ENCODE measurements at places on chromosomes 3 and 15.

- no peak for DNase-seq
Observed at GRCh38 chr15:75112848-75113492, 88.7 kb upstream of the C15orf39 start.

DNA sequence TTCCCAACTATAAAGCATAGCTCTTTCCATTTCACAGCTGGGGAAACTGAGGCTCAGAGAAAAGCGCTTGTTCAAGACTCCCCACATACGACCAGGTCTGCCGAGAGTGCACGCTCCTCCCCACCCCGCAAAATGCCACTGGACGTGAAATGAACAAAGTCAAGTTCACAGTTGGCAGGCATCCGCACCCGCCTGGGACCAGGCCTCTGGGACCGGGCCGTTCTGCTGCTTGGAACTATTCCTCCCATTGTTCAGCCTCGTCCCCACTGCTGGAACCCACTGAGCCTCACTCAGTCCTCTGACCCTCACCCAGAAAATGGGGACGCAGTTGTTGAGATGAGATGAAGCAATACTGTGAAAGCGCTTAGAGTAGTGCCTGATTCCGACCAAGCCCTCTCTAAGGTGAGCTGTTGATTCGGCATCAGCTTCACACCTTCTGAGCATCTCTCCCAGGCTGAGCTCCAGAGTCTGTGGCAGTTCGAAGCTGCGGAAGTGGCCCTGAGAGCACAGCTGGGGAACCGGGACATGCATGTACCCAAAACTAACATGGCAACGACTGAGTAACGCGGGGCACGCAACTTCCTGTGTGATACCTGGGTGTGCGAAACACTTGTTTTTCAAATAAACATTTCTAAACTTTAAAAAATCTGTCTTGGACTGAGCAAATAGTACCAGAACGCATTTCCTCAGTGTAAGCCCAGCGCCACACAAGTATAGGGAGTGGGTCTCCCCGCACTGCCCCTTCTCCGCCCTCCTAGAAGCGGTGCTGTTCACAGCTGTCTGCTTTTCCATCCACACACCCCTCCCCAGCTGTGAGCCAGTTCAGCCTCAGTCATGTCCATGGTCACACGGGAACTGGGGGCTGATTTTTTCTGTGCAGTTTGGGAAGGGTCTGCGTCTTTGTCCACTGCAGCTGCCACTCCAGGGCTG lies 93.4 kb downstream of the CHSY1 start:
- no peak for DNase-seq

- DNase-seq, result no peak
Observed at GRCh38 chr3:197854596-197855343, 63.7 kb downstream of the LRCH3 start.

GRCh38 chr3:27079427-27080257 lies 289.5 kb downstream of the NEK10 start:
- DNase-seq, result no peak

GRCh38 chr3:51024765-51025632 lies 350.3 kb downstream of the DOCK3 start:
- no peak for DNase-seq

DNA sequence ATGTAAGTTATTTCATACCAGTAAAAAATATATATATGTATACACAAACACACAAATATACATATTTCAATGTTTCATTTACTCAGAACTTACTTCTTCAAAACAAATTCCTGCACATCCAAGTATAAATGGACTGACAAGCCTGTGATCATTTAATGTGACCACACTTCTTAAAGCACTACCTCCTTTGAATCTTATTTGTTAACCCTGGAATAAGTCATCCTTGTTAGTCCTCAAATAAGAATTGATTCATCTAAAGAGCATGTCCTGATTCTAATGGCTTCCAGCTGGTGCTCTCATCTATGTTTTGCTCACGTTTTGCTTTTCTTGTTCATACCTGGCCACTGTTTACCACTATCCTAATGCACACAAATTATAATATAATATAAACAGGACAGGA lies 103.9 kb upstream of the UBP1 start:
- no peak for DNase-seq

GRCh38 chr3:147513785-147514184 lies 104.6 kb downstream of the ZIC1 start:
- no peak for DNase-seq

- DNase-seq, result no peak
Observed at GRCh38 chr3:48202632-48203031, 14.4 kb upstream of the CDC25A start.

DNA sequence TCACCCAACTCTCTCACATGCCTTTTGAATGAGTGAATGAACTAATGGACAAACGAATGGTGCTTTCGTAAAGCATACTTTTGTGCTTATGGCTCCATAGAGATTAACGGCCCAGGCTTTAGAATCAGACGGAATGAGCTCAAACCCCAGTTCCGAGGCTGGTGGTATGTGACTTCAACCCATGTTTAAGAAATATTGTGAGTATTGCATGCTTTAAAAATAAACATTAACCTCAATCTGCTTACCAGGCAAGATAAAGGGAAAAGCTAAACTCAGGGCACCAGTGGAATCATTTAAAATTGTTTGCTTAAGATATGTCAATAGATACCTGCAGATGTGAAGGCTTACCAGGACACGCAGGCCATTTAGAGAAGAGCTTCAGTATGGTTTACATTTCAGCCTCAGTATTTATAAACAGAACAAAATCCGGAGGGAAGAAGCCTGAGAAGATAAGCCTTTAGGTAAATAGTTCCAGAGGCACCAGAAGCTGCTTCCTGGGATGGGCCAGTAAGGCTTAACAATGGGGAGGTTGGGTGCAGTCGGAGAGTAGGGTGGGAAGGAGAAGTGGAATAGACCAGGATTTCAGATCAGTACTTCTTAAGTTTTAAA lies 186.4 kb downstream of the ADAMTS9 start:
- no peak for DNase-seq

- no peak for DNase-seq
Observed at GRCh38 chr3:16665282-16665741, 60.1 kb upstream of the DAZL start.

GRCh38 chr15:34275154-34275553 lies 50.3 kb downstream of the EMC4 start:
- no peak for DNase-seq

DNA sequence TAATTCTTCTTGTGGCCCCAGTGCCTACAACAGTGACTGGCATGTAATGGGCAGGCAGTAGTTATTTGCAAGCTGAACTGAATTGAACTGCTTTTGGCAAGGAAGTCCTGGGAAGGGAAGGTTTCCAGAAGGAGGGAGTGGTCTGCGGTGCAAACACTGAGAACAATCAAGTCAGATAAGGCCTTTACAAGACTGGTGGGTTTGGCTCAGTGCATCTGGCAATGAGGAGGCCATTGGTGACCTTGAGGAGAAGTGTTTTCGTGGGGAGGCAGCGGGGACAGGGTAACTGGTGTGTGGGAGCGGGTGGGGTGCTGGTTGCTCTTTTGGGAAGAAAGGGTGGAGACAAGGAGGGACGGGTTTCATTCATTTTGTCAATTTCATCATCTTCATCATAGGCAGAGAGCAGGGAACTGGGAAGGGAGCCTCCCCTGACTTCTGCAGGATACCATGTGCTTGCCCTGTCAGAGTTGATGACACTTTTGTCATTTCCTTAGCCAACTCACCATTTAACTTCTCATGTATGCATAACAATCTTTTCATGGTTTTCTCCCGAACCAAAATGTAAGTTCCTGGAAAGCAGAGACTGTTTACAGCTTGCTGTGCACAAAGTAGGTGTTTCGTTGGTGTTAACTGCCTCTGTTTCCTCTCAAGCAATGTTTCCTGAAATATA lies 8.4 kb upstream of the EHD4 start:
- no peak for DNase-seq

DNA sequence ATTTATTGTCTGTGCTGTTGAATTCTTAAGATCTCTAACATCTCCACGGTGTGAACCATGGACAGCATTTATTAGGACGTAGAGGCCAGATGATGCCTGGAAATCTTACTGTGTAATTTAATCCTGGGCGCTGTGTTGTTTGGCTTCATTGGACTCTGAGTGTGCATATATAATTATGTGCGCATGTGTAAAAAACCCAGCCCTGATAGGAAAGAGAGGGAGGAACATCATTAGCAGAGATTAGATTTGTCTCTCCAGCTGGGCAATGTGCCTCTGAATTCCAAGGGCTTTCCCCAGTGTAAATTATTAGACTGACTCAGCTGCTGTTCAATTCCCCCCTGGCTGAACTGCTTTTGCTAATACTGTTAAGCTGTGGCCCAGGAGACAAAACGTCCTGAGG lies 39.6 kb downstream of the MAP3K13 start:
- DNase-seq, result peak; percentile 90

DNA sequence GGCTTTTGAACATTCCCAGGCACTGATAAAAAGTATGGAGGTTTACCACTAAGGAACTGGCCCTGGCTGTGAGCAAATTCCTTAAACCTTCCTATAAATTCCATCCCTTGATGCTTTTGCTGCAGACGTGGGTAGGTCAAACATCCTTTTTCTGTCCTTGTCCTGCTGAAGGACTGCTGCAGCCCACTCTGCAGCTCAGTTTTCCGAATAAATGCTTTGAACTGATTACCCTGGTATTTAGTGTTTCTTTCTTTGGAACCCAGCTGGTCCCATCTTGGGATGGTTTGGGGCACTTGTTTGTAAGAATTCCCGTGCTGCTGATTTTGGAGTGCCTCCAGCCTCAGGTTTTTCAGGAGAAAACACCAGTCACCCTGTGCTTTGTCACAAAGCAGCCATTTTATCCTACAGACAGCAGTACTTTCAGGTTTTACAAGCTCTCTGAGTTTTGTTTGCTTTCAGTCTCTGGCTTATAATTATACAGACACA lies 815.9 kb downstream of the VGLL3 start:
- no peak for DNase-seq

- DNase-seq, result no peak
Observed at GRCh38 chr3:187648177-187648576, 22.0 kb downstream of the SST start.

- DNase-seq, result no peak
Observed at GRCh38 chr3:153925841-153926514, 195.2 kb upstream of the ARHGEF26 start.

DNA sequence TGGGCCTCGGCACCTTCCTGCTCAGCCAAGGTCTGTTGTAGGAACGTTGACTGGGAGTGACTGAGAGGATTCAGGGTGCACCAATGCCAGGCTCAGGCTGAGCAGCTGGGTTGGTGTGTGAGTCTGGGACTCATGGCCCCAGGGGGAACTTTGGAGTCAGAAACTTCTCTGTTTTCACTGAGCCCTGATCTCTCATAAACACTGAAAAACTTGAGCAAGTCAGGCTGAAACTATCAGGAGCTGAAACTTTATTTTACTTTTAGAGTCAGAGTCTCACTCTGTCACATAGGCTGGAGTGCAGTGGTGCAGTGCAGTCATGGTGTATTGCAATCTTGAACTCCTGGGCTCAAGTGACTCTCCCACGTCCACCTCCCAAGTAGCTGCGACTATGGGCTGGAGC lies 3.0 kb downstream of the TRAK1 start:
- DNase-seq, result no peak

DNA sequence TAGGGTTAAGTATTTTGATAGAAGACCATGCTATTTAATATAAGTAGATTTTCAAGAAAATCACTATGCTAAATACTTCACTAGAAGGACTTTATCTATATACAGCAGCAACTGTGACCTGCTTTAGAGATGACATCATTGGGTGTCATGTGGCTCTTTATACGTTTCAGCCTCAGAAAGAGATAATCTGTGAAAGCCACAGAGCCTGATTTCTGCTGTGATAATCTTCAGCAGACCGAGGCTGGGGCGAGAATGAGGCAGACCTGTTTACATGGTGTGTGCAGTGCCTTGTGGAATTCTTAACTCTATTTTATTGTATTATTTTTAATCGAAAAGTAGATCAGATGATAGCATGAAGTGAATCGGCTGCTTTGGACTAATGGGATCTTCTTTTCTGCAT lies 471.2 kb downstream of the MFSD1 start:
- no peak for DNase-seq

- no peak for DNase-seq
Observed at GRCh38 chr15:67825881-67826716, 790 bp downstream of the SKOR1 start.

DNA sequence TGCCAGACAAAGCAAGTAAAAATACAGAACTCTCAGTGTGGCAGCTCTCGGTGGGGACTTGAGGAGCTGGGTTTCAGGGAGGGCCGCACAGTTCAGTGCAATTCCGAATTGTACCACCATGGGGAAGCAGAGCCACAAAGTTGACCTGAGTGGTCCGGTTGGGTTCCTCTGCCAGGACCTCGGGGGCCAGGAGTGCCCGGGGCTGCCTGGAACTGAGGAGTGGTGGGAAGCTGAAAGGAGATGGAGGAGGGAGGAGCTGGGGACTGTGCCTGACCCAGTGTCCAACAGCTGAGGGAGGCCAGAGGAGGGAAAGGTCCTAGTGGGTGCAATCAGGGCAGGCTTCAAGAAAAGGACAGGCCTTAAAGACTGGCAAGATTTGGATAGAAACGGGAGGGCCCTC lies 32.2 kb upstream of the TRH start:
- DNase-seq, result peak; percentile 75

Data from COR-L47 (cell line).